CD8-positive, alpha-beta memory T cell (primary cell): ENCODE measurements at places on chromosomes 4 and X.

DNA sequence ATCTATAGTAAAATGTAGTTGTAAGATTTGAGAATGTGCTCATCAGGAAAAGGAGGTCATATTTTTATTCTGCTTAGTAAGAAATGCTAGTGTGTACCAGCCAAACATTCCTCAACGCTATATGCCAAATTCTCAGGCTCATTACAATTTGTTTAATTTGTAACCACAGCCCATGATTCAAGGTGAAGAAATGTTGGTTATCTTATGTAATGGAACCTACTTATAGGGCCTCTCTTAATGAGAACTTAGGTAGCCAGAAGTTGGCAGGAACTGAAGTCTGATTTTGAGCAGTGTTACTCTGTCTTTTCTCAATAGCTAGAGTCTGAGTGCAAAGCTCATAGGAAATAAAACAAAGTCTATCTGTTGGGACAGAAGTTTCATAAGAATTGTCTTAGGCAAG lies 595.0 kb downstream of the GLUD2 start:
- no peak for DNase-seq

GRCh38 chr4:117968606-117969005 lies 65.7 kb upstream of the NDST3 start:
- no peak for DNase-seq

- no peak for DNase-seq
These were observed 95.6 kb downstream of the TMA16 start for GRCh38 chr4:163590103-163590502.

DNA sequence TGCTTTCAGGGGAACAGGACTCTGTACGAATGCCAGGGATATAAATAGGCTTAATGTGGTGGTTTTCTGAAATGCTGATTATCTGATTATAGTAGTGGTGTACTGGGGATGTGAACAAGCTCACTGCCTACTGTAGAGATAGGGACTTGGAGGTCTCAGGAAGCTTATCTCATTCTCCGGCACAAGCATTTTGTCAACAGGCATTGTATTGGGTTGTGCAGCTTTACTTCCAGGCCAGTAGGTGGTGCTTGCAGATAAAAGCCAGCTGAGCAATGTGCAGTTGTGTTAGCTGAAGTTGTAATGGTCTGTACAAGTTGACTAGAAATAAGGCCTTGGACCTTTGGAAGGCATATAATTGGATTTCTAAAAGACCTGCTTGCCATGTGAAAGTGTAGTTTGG lies 49.5 kb upstream of the TMLHE start:
- no peak for DNase-seq

GRCh38 chrX:72330131-72330530 lies 24.4 kb upstream of the CITED1 start:
- no peak for DNase-seq

DNA sequence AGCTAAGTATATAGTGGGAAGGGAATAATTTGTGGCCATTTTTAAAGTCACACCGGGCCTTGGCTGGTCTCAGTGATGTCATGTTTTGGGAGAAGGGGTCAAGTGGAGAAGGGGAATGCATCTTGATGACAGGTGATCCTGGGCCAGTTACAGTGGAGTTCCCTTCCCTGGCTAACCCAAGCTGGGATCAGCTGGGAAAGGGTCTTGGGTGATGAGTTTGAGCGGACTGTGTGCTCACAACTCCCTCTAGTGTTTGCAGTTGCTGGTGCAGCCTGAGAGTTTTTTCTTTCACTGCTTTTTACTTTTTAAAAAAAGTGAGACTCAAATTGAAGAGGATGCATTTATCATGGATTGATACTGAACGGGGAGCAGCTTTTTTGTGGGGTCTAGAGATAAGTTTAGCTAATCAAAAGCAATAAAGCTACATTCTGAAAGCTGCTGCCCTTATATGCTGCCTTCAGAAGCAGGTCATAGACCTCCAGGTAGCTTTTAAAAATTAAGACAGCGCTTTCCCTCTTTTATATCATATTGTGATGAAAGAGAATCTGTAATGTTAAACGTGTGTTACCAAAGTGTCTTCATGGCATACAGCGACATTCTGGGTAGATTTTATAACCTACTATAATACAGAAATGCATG lies 164.7 kb downstream of the DCLK2 start:
- DNase-seq: no peak

DNA sequence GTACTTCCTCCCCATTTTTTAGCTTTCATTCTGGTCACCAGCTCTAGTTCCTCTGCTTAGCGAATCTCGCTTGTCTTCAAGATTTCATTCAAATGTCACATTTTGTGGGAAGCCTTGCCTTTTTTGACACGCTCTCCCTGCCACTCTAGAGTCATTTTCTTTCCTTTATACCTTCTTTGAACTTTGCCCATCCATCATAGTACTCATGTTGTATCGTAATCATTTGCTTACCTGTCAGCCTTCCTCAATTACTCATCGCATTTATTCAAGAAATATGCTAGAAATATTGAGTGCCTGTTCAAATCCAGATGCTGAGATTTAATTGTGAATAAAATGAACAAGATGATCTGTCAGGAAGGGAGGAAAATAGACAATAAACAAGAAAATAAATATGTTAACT lies 21.8 kb downstream of the TSPAN7 start:
- DNase-seq: no peak

GRCh38 chrX:21779095-21779494 lies 21.2 kb upstream of the SMPX start:
- no peak for DNase-seq
